ENCODE measurements at places on chromosomes 5 and 9.

DNA sequence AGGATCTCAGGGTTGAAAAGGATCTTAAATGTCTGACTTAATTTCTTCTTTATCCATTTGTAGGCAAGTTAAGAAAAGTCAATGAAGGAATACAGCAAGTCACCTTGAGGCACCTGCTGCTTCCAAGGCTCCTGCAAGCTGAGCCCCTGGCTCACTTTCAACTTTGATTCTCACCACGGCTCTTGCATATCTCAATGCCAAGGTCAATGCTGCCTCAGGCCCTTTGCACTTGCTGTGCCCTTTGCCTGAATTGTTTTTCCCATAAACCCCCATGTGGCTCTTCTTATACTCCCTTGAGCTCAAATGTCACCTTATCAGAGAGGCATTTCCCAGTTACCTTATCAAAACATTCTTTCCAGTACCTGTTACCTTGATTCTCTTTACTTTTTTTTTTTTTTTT, 144.3 kb upstream of the RAPGEF1 start:
- no peak for DNase-seq

DNA sequence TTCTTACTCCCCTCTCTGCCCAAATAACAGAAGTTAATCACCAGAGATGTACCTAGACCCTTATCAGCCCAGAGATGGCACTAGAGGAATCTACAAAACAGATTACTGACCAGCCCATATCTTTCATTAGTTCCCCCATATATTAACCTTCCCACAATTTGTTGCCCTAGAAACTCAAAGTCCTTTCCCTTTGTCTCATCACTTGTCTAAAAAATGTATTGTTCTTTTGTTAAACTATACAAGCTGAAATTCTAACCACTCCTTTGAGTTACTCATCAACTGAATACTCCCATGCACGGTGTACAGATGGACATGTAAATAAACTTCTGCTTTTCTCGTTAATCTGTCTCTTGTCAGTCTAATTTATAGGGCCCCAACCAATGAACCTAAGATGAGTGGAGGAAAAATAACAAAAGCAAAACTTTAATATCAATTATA, 130.9 kb downstream of the CCDC192 start:
- DNase-seq, result no peak

GRCh38 chr9:22031655-22032411, 22.7 kb upstream of the CDKN2B start:
- DNase-seq, result no peak

DNA sequence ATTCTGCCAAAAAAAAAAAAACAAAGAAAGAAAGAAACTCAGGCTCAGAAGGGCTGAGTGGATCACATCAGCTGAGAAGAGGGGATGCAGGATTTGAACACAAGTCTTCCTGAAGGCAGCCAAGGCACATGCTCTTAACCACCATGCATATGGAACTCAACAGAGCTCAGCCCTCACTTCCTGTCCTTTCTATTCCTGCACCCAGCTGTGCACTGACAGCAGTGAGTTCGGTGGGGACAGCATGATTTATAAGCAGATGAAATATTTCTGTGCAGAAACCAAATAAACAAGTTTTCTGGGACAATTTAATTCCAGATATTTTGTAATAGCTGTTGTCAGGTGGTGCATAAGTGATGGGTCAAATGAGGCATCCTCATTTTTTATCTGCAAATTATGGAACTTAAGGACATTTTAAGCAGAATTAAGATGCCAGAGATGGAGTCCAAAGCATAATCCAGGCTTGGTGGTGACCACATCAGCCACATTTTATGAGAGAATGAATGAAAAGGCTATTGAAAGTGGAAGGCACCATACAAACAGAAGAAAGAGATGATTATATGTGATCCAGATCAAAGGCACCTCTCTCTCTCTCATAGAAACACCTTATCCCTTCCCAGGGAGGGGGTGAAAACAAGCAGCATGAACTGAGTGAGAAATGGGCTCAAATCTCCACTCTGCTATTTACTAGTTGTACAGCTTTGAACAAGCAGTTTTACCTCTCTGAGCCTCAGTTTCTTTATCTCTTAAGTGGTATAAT, 303.6 kb upstream of the MSX2 start:
- DNase-seq, result no peak

DNA sequence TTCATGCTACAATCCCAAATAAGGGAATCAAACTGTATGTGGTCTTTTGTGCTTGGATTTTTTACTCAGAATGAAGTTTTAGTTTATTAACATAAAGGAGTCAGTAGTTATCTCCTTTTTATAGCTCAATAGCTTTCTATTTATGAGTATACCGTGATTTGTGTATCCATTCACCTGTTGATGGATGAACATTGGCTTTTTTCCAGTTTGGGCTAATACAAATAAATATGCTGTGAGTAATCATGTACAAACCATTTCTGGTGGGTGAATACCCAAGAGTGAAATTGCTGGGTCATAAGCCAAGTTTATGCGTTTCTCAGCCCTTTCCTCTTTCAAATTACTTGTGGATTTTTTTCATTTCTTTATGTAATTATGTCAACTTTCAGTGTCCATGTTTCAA, 395.3 kb downstream of the OSTF1 start:
- DNase-seq, result no peak

GRCh38 chr5:10513501-10514442, 50.1 kb upstream of the ANKRD33B start:
- no peak for DNase-seq

DNA sequence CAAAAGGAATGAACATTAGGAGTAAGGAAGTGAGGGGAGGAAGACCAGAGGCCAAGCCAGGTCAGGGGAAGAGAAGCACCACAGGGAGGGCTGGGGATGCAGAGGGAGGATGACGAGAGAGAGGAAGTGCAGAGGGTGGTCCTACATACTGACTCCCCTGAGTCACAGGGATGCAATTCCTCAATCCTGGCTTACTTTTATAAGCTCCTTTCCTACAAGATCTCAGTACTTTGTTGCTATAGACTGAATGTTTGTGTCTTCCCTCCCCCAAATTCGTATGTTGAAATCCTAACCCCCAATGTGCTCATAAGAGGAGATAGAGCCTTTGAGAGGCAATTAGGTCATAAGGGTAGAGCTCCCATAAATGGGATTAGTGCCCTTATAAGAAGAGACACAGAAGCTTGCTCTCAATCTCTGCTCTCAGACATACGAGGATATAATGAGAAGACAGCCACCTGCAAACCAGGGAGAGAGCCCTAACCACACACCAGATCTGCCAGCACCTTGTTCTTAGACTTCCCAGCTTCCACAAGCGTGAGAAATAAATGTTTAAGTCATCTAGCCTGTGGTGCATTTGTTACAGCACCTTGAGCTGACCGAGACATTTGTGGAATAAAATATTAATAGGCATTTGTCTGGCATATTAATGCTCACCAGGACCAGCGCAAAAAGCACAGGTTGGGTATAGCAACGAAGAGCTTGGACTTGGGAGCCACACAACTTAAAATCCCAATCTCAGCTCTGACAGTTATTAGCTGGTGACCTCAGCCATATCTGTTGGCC, 33.4 kb downstream of the GCNT4 start:
- no peak for DNase-seq

DNA sequence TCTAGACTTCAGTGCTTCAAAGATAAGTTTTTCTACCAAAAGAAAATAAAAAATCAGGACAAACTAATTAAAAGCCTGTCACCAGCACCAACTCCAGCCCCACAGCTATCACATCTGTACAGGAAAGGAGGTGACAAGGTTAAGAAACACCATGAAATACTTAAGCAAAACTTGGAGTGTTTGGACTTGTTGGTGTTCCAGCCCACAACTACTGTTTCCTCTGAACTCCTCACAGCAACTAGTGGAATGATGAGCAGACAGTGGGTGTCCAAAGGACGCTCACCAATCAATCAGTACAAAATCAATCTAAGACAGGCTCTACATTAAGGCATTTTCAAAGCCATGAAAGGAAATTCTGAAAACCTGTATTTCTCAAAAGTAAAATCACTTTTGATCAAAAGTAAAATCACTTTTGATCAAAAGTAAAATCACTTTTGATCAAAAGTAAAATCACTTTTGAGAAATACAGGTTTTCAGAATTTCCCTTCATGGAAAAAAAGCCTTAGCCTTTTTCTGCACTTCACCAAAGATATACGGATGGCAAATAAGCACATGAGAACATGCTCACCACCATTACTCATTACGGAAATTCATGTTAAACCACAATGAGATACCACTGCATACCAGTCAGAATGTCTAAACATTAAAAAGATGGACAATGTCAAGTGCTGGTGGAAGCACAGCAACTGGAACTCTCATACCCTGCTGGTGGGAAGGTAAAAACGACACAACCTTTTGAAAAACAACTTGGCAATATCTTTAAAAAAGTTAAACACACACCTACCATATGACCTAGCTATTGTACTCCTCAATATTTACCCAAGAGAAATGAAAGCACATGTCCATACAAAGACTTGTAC, 79.7 kb downstream of the MED27 start:
- no peak for DNase-seq

DNA sequence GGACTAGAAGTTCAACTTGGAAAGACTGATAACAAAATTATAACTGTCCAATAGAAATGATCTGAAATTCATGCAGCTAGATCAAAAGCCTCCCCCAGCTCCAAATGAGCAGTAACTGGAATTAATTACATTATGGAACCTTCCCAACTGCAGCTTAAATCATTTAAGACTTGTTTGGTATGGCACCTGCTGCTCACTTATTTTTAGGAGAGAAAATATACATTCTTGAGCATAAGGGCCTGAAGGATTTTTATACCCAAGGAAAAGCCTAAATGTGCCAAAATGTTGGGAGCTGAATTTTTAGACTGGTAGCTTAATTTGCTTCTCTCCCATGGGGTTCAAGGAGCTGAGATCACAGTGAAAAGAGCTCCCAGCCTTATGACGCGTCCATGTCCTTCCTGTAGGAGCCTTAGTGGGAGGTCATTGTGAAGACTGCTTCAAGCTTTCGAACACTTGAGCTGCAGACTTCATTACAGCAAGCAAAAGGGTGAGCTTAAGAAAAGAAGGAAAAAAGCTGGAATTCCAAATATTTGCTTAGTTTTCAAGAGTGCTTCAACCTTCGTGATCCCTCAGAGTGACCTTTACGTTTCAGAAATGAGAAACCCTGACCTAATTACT, 276.0 kb downstream of the DMAC1 start:
- no peak for DNase-seq

DNA sequence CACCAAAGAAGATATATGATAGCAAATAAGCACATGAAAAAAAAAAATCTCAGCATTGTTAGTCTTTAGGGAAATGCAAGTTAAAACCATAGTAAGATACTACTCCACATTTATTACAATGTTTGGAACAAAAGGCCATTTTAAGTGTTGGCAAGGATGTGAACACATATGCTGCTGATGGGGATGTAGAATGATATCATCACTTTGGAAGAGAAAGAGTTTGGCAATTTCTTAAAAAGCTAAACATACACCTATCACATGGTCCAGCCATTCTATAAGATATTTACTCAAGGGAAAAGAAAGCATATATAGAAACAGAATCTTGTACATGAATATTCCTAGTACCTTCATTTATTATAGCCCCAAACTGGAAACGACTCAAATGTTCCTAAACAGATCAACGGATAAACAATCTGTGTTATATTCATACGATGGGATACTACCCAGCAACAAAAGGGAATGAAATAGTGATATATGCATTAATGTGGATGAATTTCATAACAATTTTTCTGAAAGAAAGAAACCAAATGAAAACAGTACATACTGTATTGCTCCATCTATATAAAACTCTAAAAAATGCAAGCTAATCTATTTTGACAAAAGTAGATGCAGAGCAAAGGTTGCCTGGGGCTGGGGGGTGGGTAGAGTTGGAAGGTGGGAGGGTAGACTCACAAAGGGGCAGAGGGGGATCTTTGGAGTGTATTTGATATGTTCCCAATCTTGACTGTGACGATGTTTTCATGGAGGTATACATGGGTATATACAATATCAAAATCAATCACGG, 45.7 kb upstream of the SMAD5 start:
- DNase-seq, result no peak

- DNase-seq, result no peak
Measured at GRCh38 chr9:122227575-122227900, 1.2 kb downstream of the LHX6 start.

- DNase-seq, result no peak
Measured at GRCh38 chr5:8750100-8750499, 795.8 kb downstream of the SEMA5A start.

GRCh38 chr9:121676926-121677325, 25.5 kb downstream of the DAB2IP start:
- no peak for DNase-seq

GRCh38 chr9:131402738-131403492, 9.0 kb downstream of the PRRC2B start:
- DNase-seq, result no peak

GRCh38 chr5:142922223-142922952, 152.2 kb downstream of the ARHGAP26 start:
- DNase-seq, result no peak

DNA sequence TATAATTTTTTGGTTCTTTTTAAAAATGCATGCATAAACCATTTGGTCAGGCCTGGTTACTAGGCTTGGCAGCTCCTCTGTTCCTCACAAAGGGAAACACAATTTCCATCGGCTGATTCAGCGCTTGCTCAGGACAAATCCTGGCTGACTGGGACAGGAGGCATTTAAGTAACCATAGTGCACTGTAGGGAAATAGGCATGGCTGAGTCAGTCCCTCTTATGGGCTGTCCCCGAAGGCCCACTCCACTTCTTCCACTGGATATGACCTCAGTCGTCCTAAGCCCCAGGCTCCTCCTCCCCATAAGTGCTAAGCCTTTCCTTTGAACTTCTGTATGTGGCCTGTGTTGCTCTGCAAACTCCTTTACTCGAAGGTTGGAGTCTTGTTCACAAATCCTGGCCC, 71.2 kb upstream of the GLIS3 start:
- no peak for DNase-seq

- no peak for DNase-seq
Measured at GRCh38 chr9:137012694-137013570, 15.1 kb downstream of the ABCA2 start.

- DNase-seq, result no peak
Measured at GRCh38 chr9:12705738-12706391, 12.7 kb downstream of the TYRP1 start.

DNA sequence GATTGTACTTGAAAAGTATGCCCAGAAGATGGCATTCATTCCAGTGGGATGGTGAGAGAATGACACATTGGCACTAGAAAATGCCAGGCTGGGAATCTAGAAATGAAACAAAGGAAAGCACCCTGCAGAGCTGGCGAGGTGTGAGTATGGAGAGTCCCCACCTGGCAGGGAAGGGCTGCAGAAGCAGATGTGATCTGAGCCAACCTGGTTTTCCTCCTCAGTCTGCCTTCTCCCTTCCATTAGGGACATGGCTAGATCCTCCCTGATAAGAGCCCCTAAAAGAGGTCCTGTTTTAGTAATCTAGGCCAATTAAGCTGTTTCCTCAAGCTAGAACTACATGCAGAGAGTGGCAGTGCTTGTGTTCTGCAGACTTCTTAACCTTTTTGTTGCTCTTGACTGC, 24.7 kb upstream of the TNFSF15 start:
- no peak for DNase-seq

Measured in stimulated activated CD4-positive, alpha-beta T cell treated with anti-CD3 and anti-CD28 coated beads, Interleukin-2, amount 100 ng/mL, for 24 hours (primary cell).